NCI-H460 (cell line): ENCODE measurements at places on chromosomes 3 and 15. TPM values are rescaled to one million over a fixed set of nuclear protein-coding genes. Genes with fewer than 3 reads are reported as not detected.

GRCh38 chr15:88066636-88067330 lies 189.8 kb downstream of the NTRK3 start:
- no peak for DNase-seq

DNA sequence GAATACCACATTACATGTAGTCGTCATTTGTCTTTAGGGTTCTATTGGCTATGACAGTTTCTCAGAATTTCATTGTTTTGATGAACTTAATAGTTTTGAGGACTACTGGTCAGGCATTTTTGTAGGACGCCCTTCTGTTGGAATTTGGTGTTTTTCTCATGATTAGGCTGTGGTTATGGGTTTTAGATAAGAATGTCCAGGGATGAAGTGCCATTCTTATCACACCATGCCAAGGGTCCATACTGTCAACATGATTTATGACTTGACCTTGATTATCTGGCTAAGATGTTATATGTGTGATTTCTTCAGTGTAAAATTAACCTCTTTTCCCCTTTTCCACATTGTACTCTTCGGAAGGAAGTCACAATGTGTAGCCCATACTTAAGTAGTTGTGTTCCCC lies 135.3 kb downstream of the DIPK2A start:
- no peak for DNase-seq

DNA sequence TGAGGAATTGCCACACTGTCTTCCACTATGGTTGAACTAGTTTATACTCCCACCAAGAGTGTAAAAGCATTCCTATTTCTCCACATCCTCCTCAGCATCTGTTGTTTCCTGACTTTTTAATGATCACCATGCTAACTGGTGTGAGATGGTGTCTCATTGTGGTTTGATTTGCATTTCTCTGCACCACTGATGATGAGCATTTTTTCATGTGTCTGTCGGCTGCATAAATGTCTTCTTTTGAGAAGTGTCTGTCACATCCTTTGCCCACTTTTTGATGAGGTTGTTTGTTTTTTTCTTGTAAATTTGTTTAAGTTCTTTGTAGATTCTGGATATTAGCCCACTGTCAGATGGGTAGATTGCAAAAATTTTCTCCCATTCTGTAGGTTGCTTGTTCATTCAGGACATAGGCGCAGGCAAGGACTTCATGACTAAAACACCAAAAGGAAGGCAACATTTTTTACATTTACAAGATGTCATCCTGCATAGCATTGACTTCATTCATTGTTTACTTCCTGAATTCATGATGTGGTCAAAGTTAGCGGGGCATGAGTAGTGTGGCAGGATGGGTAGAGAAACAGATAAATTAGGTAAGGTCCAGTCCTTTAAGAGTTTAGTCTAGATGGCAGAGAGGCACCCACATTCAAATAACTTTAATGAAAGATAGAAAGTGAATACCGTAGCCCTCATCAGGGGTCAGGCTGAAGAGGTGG lies 45.1 kb upstream of the LPP start:
- no peak for DNase-seq

DNA sequence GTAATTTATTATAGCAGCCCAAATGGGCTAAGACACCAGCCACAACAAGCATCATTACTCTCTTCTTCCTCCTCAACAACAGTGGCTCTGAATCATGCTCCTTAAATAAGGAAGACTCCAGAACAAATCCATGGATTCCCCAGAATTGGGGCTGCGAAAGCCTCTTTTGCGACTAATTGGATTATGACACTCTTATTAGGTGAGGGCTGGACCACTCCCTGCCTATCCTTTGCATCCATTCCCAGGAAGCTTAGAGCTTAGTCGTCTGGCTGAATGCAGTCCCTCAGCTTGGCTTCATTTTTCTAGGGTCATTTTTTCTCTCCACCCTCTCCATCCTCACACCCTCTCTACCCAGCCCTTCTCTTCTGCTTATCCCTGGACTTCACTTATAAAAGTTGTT lies 227.7 kb downstream of the ZNF621 start:
- no peak for DNase-seq

GRCh38 chr15:80744415-80744814 lies 34.8 kb upstream of the CEMIP start:
- no peak for DNase-seq

DNA sequence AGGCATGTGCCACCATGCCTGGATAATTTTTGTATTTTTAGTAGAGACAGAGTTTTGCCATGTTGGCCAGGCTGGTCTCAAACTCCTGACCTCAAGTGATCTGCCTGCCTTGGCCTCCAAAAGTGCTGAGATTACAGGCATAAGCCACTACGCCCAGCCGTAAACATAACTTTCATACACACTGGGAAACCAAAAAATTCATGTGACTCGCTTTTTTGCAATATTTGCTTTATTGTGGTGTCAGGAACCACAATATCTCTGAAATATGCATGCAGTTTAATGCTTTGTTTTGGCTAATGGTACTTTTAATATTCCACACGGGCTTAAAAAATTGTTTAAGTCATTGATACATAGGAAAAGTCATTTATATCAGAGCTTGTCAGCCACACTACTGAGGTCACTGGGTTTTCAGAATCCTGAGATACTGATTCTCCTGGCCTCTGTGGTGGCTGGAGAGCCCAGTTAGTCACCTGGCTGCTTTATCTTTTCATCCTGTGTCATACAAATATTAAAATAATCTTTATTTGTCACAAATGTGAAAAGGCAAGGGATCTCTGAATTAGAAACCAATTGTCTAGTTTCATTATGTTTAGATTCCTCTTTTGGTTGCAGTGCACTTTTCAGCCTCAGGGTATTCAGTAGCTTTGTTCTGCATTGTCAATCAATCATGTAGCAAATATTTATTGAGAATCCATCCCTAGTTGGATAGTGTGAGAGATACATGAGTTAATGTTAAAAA lies 10.0 kb downstream of the TMEM62 start:
- no peak for DNase-seq

GRCh38 chr3:10023587-10024310 lies 2.5 kb upstream of the FANCD2 start:
- DNase-seq: no peak

- no peak for DNase-seq
Observed at GRCh38 chr3:24192469-24193056, 247.5 kb downstream of the NR1D2 start.

DNA sequence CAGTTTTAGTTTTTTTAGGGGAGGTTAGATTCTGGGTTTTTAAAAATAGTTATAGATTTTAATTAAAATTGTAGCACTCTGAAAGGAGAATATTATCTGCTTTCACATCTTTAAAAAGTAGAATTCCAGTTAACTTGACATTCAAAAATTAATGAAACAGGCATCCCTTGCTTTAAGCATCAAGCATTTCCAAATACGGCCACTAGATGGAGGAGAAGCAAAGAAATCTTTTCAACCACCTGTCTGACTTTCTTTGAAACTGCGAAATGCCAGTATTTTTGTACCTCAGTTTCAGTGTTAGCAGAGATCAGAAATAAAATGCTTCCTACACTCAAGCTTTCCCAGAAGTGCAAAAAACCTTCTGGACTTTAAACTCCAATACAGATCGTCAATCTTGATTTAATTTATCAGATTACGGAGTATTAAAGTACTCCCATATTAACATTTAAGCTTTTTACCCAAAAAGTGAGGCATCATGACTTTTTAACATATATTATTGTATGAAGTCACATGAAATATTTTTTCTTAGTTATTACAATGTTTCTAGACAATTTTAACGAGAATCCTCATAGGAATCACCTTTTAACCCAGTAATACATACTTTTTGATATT lies 153.3 kb downstream of the P3H2 start:
- DNase-seq: peak; percentile 61

GRCh38 chr3:39937874-39938273 lies 128.5 kb downstream of the MYRIP start:
- no peak for DNase-seq

DNA sequence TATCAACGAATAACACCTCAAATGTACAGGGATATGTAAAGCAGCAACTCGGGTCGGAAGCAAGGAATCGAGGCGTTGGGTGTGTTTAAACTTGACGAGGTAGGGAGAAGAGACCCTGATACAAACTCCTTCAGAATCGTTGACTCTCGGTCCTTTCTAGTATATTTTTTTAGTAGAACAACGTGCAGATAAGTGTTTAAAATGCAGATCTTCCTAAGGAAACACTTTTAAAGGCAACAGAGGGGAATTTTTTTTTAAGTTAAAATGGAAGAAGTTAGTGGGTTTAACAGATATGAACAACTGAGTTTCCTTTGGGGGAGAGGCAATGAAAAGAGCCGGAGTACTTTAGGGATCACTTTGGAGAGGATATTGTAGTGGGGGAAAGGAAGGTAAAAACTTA lies 1.1 kb upstream of the KPNA4 start:
- no peak for DNase-seq

DNA sequence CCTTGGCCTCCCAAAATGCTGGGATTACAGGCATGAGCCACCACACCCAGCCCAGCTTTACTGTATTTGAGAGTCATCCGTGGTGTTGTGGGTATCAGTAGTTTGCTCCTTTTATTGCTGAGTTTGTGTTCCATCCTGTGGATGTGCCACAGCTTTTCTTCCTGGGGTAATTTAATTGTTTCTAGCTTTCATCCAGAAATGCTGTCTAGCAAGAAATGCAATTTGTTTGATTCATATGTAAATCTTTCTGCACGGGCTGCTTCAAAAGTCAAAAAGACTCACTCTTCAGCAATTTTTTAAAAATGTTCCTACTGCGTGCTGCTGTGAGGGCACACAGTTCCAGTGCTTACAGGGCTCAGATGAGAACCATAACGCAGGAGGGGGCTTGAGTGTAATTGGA lies 47.1 kb downstream of the CORO2B start:
- no peak for DNase-seq

GRCh38 chr15:101436526-101436925 lies 53.0 kb downstream of the PCSK6 start:
- no peak for DNase-seq

DNA sequence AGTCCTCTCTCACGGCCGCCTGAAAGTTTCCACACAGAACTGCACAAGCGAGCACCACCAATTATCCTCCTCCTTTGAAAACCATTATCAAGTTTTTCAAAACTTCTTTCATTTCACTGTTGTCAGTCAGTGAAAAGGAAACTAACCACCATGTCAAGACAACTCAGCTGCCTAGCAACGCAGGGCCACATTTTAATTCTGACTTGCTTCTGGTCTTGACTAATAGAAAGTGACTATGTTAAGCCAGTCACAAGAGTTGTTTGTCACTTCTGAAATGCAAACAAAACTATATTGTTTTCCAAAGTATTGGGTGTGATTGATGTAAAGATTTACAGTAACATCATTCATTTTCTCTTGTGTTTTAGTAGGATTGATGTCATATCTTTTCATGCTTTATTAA lies 612.8 kb upstream of the AGTR1 start:
- no peak for DNase-seq

Gene NISCH
- 18.4 and 19.7 TPM in 2 replicates for total RNA-seq

Gene CIDEC
- not detected in 2 replicates for total RNA-seq

Gene CAV3
- not detected in 2 replicates for total RNA-seq

Gene SLC28A2
- total RNA-seq: not detected in 2 replicates

Gene SLC38A3
- 0.09 and 0.27 TPM in 2 replicates for total RNA-seq

Gene IL17RC
- 18.7 and 24.4 TPM in 2 replicates for total RNA-seq

Gene RTP4
- total RNA-seq: not detected in 2 replicates
